DMS79 (cell line): ENCODE measurements at places on chromosomes 16 and 17.
A peak's percentile ranks its signal among the peaks of the same experiment; 100 is the strongest.

DNA sequence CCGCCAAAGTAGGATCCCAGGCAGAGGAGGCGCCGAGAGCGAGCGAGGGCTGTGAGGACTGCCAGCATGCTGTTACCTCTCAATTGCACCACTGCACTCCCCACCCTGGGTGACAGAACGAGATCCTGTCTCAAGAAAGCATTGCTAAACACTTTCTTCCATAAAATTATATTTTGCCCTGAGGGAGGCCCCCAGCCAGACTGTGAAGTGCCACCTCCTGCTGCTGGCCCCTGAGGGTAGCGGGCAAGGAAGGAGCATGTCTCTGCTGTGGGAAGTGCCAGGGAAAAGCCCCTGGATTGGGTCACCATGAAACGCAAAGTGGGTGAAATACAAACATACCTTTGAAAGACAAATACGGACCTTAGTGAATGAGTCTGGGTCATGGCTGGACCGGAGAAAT, 78.0 kb upstream of the AMZ2 start:
- no peak for DNase-seq

DNA sequence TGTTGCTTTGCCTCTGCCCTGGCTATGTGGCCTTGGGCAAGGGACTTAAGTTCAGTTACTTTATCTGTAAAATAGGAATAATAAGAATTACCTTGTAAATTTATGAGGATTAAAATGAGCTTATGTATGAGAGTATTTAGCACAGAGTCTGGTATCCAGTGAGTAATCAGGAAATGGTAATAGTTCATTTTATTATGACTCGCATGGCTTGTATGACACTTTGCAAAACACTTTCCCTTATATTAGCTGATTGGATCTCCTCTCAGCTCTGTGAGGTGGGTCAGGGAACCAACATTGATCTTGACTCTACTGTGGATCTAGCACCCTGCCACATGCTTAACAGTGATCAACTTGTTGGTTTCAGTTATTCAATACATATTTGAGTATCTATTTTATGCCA, 8.3 kb upstream of the CDH3 start:
- no peak for DNase-seq

GRCh38 chr17:32141258-32141657, 1.0 kb upstream of the RHOT1 start:
- DNase-seq = peak; percentile 92

DNA sequence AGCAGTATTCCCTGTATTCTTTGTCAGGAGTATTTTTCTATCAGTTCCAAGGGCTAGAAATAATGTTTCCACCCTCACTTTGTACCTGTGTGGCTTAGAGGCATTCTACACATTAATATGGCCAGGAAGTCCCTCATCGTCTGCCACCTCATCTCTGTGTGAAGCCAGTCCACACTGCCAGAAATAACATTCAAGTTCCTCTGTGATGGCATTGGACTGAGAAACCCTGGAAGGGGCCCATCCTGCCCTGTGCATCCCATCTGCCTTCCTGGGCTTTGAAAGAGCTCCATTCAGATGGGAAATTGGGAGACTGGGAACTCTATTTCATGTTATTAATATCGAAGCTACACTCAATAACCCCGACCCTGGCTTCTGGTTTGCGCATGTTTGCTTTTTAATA, 497.2 kb upstream of the CDH5 start:
- DNase-seq = no peak

DNA sequence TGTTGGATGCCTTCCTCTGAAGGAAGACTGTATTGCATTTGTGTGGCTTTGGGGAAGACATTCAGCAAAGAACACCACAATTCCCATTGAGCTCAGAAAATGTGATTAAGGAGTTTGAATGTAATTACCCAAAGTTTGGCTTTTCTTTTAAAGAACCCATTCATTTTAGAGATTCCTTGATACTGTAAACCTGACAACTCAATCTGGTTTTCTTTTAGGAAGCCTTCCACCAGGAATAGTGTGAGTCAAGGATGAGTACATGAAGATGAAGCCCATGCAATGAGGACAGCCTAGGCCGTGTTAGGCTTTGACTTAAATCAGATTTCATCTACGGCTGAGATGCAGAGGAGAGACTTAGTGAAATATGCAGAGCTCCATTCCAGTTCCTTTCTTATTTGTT, 271.7 kb upstream of the TBX2 start:
- no peak for DNase-seq

DNA sequence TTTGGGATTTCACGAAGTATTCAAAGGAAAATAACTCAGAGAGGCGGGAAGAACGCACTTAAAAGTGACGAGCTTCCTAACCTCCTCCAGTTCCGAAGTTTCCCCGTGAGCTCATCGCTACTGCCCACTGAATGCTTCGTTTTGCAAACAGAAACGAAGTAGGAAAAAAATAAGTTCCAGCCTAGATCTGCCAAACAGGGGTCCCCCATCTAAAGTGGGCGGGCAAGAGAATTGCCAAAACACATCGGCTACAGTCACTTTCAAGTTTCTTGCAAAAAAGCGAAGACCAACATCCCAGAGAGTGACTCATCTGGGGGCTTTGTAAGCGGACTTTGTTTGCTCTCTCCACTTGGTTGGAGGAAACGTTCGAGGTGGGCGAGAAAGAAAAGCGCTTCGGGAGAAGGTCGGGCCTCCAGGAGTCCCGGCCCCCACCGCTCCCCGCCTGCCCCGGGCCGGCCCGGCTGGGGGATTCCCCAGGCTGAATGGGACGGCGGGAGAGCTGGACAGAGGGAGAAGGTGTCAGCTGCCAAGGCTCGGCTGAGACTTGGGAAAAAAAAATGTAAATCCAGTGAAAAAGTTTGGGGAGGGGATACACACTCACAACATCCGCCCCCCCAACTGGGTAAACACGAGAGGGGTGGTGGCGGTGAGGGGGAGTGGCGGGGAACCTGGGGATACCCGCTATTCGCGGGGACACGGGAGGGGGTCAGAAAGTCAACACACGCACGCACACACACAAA, 1.0 kb downstream of the VEZF1 start:
- no peak for DNase-seq

- DNase-seq = no peak
Observed at GRCh38 chr17:71484546-71484945, 636.3 kb upstream of the SOX9 start.

GRCh38 chr16:55647798-55648197, 8.0 kb upstream of the SLC6A2 start:
- DNase-seq = no peak

GRCh38 chr17:33874617-33875060, 380.4 kb upstream of the CCL2 start:
- DNase-seq = no peak

- no peak for DNase-seq
Observed at GRCh38 chr17:67403065-67403464, 26.0 kb downstream of the PITPNC1 start.

DNA sequence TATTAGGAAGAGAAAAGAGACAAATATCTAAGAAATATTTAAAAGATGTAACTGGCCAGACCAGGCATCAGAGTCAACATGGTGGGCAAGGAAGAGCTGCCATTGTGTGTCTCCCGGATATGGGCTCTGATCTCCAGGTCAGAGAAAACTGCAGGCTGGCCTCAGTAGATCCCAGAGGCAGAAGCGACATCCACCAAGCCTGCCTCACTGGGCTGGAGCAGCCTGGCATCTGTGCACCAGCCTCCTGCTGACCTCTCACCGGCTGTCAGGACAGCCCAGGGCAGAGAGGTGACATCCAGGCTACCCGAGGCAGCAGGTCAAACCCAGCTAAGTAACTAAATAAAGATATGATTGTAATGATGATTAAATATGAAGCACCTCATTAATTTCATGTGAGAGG, 162.8 kb upstream of the TNRC6C start:
- no peak for DNase-seq

- no peak for DNase-seq
Observed at GRCh38 chr17:66446419-66446818, 144.0 kb downstream of the PRKCA start.

DNA sequence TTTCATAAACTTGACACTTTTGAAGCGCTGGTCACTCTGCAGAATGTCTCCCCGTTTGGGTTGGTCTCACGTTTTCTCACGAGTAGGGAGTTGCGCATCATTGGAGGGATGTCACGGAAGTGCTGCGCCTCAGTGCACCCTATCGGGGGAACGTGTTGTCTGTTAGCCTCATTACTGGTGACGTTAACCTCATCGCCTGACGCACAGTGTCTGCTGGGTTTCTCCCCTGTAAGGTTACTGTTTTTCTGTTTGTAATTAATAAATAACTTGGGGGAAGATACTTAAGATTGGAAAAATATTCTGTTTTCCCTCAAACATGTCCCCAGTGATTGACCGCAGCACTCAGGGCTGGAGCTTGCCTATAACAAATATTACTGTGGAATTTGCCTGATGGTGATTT, 26.7 kb downstream of the VAC14 start:
- DNase-seq = no peak

DNA sequence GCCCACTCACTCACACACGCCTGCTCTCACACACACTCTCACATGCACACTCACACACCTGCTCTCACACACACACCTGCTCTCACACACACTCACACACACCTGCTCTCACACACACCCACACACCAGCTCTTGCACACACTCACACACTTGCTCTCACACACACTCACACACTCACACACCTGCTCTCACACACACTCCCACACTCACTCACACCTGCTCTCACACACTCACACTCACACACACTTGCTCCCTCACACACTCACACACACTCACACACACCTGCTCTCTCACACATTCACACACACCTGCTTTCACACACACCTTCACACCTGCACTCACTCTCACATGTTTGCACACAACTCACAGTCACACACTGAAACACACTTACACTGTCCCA, 4.0 kb downstream of the CD300H start:
- no peak for DNase-seq

- DNase-seq = no peak
Observed at GRCh38 chr17:47785538-47786123, 36.0 kb downstream of the OSBPL7 start.

DNA sequence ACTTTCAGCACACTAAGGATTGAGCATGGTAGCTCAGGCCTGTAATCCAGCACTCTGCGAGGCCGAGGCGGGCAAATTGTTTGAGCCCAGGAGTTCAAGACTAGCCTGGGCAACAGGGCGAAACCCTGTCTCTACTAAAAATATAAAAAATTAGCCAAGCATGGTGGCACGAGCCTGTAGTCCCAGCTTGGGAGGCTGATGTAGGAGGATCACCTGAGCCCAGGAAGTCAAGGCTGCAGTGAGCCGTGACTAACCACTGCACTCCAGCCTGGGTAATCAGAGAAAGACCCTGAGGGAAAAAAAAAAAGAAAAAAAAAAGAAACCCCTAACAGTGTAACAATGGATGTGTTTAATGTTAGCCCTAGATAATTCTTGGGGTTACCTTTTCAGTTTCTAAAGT, 24.0 kb downstream of the PARN start:
- no peak for DNase-seq
